ENCODE measurements at places on chromosomes 16 and 17. TPM values are rescaled to one million over a fixed set of nuclear protein-coding genes. Genes with fewer than 3 reads are reported as not detected.

DNA sequence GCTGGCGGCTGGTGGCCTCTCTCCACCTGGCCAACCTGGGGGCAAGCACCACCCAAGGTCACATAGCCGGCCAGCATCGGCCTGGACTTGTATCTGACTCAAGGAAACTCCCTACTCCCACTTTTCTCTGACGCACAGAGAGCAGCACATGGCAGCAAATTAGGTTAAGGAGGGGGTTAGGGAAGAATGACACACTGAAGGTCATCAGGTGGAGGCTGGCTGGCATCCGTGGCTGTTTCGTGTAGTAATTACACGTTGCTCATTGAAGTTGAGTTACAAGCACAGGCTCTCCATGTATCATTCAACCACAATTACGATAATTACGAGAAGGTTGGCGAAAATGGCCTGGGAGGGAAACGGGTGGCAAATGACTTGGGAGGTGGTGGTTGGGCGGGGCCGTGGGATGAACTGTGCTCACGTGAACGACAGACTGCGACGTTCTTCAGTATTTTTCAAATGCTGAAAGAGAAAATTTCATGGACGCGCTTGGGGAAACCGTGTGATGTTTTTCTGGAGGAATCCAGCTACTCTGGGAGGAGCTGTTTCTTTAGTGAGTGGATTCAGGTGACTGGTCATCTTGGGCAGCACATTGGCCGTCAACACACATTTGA, 4.0 kb upstream of the METRNL start:
- DNase-seq = no peak

Gene PAFAH1B1
- 70.9 TPM for total RNA-seq

GRCh38 chr16:66135421-66135831, 231.1 kb upstream of the CDH5 start:
- DNase-seq = peak; percentile 44

Gene MSLN
- total RNA-seq = 1.7 TPM

Gene MAP2K6
- total RNA-seq = 0.22 TPM

DNA sequence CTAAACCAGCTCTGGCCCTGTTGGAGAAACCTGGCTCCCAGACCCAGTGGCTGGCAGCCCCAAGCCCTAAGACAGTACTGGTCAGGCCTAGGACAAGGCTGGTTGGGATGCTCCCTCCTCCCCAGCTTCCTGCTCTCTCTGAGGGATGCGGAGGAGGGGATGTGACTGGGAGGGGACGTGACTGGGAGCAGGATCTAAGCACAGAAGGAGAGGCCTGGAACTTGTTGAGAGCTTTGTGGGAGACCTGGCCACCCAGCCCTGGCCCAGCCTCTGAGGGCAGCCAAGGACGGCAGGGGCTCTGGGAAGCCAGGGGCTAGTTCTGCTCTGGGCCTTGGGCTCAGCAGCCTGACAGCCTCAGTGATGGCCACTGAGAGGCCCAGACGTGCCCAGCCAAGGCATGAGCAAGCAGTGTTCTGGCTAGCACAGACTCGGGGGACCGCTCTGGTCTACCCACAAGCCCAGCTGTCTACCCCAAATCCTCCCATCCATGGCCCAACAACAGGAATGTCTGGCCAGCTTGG, 22.8 kb downstream of the ATP6V0D1 start:
- DNase-seq = no peak

DNA sequence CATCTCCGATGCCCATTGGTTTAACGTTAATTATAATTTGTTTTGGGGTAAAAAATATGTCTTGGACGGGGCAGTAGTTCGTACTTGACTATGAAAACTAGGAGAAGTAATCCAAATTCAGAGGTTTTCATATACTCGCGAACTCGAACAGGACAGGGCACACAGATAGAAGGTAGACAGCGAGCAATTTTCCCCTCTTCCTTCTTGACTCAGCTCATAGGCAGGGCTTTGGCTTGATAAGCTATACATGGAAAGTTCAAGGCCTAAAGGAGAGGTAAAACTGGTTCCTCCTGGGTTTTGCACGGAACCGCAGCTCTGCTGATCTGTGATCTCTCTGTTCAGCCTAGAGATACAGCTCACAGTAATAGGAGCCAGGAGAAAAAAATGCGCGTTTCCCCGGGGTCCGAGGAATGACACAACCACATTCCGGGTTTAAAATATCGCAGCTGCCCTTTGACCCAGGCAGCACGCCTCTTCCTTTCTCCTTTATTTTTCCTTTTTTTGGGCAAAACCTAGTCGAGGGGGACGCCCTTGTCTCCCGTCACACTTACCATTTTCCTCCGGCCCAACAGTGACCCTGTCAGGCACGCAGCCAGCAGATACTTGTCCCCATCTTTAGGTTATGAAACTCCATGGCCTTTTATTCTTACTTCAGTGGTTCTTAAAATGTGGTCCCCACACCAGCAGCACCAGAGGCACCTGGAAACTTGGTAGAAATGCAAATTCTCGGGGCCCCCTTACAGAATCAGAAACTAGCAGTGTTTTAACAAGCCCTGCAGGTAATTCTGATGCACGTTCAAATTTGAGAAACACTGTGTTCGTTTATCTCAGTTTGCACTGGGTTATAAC, 1.7 kb upstream of the LASP1 start:
- no peak for DNase-seq

- DNase-seq = no peak
Measured at GRCh38 chr16:51579652-51580360, 428.7 kb upstream of the SALL1 start.

DNA sequence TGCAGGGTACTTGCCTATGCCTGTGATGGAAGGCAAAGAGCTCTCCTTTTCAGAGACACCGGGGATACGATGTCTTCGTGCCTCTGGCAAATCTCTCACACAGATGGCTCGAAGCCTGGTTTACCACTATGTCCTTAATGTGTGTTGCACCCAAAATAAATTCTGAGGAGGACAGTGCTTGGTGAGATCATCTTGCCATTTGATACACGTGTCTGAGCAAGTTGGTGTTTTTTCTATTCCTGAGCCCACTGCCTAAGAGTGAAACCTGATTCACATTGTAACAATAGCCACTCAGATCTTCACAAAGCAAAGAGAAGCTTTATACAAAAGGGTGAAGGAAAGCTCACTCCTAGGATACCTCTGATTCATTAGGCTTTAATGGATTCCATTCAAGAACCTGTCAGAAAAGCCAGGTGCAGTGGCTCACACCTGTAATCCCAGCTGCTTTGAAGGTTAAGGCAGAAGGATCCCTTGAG, 33.1 kb upstream of the AKAP1 start:
- no peak for DNase-seq

GRCh38 chr16:11539641-11540050, 47.1 kb downstream of the LITAF start:
- DNase-seq = no peak

Gene ABCA9
- not detected for total RNA-seq

- no peak for DNase-seq
Measured at GRCh38 chr17:80191865-80192661, 22.2 kb downstream of the CARD14 start.

DNA sequence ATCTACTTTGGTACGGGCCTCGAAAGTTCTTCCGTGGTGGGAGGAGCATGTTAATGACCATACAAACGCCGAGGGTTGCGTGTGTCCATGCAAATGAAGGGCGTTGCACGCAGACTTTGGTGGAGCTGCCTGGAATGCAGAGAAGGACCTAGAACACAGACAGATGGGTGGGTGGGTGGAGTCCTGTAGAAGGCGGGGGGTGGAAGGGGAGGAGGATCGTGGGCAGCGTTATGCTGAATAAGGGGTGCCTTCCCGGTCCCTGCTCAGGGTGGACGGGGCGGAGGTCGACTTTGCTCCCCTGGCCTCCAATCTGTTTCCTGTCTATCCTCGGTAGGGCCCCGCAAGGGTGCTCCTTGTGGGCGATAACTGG, 795 bp upstream of the PAQR4 start:
- DNase-seq = no peak

DNA sequence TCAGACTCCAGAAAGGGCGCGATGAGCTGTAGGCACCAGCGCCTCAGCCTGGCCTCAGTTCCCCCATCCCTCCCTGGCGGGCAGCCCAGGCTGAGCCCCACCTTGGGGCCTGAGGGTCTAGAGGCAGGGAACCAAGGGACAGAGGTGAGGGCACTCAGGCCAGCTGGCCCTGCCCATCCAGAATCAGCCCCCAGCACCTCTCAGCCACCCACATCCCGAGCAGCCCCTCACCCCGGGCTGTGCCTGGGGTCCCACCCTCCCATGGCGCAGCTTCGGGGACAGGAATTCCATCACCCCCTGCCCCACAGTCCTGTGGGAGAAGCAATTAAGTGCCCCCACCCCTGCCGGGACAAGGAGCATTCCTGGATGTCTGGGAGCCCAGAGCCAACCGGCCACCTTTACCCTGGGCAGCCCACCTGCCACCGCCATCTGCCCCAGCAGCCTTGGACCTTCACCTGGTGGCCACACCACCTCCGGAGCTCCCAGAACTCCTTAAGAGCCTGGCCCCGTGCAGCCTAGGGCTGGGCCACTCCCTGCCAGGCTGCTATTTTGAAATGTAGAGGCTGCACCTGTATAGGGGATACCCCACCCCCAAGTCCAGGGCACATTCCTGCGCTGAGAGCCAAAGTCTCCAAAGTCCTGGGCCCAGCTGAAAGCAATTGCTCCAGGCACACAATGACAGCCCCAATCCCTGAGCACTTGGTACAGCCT, 33.7 kb upstream of the PVALEF start:
- DNase-seq = no peak

- DNase-seq = no peak
Measured at GRCh38 chr17:65771704-65772103, 210.3 kb upstream of the AXIN2 start.

DNA sequence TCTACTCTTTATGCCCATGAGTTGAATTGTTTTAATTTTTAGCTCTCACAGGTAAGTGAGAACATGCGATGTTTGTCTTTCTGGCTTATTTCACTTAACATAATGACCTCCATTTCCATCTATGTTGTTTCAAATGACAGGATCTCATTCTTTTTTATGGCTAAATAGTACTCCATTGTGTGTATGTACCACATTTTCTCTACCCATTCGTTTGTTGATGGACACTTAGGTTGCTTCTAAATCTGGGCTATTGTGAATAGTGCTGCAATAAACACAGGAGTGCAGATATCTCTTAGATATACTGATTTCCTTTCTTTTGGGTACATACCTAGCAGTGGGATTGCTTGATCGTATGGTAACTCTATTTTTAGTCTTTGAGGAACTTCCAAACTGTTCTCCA, 19.3 kb upstream of the CA4 start:
- DNase-seq = no peak

Gene PRSS33
- total RNA-seq = not detected

DNA sequence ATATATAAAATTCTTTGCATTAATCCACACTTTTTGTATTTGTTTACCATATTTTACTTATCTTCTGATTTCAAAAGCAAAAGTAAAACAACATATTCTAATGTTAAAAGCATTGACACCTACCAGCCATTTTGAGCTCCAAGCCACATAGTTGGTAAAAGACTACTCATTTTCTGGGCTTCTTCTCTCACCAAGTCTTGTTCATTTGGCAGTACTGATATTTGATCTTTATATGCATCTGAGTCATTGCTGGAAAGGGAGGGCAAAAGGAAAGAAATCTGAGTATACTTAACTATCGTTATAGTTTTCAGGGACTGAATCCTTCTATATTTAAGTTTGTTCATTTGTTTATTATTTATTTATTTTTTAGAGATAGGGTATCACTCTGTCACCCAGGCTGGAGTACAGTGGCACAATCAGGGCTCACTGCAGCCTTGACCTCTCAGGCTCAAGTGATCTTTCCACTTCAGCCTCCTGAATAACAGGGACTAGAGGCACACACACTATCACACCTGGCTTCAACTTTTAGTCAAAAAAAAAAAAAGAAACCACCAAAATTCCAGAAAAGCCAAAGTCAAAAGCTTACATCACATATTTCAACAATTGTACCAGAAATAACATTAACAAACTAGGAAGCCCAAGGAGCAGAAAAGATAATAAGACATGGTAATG, 121.0 kb upstream of the TOB1 start:
- peak; percentile 68 for DNase-seq

GRCh38 chr17:34442387-34443111, 79.5 kb upstream of the CCL1 start:
- DNase-seq = no peak

- DNase-seq = no peak
Measured at GRCh38 chr16:84497418-84498222, 6.8 kb downstream of the MEAK7 start.

Gene IL21R
- 0.15 TPM for total RNA-seq

DNA sequence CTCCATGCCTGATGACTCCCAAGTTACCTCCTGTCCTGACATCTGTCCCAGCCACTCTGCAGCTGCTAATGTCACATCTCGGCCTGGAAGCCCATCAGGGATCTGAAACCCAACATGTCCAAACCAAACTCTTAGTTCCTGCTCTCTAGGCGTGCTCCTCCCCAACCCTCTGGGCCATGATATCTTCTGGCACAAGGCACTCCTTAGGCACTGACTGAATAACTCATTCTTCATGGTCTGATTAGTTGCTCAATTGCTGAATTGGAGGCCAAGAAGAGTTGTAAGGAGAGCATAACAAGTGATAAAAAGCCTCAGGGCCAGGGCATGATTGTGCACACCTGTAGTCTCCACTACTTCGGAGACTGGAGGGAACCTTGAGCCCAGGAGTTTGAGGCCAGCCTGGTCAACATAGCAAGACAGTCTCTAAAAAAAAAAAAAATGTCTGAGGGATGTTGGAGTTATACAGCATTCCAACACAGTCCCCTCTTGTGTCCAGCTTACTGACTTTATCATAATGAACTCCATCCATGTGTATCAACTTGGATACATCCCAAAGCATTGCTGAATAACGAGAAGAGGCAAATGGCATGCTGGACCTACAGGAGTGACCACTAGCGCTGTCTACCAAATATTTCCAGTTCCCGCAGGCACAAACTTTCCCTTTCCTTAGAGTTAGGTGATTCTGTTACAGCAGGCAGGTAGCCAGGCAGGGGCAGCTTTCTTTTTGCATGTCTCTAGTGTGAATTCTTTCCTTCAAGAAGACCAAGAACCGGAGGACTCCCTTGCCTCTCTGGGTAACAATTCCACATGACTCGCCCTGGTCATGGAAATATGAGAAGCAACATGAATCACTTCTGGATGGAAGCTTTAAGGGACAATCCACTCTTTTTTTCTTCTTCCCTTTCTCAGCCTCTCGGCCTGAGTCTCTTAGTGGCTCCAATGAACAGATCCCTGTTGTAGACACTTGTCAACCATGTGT, 18.1 kb upstream of the SHCBP1 start:
- peak; percentile 27 for DNase-seq

Gene HAP1
- total RNA-seq = 0.07 TPM

Gene POLR3K
- total RNA-seq = 11.2 TPM

Gene KRT27
- total RNA-seq = not detected

DNA sequence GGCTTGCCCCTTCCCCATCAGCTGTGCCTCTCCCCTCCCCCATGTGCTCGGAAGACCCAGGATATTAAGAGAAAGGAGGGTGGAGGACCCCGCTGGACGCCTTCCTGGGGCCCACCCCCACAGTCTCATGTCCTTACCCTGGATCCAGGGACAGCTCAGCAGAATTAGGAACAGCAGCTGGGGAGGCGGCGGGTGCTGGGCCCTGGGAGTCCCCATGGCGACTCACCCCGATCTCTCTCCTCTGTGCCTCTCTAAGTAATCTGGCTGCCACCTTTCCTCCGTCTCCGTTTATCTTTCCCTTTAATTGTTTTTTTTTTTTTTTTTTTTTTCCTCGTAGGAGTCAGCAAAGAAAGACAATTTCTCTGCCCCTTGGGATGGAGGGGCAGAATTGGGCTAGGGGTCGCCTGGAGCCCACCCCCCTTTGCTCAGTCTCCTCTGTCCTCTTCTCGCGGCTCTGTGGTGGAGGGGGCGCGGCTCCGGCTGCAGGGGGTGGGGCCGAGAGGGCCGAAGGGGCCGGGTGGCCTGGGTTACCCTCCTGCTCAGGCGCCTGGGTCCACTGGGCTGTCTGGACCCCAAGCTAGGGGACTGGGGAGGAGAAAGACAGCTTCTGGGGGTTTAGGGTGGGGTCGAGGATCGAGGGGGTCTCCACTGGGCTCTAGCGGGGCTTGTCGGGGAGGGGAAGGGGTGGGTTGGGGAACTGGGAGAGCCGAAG, 390 bp downstream of the SEZ6L2 start:
- DNase-seq = no peak
